Activated T-helper 1 cell treated with anti-CD3 and anti-CD28 coated beads, Interleukin-2, amount 50 U/mL, for 16 hours (primary cell): ENCODE measurements at places on chromosomes 5 and 9.

GRCh38 chr5:169814522-169814921 is 165.8 kb downstream of the INSYN2B start:
- DNase-seq: no peak

DNA sequence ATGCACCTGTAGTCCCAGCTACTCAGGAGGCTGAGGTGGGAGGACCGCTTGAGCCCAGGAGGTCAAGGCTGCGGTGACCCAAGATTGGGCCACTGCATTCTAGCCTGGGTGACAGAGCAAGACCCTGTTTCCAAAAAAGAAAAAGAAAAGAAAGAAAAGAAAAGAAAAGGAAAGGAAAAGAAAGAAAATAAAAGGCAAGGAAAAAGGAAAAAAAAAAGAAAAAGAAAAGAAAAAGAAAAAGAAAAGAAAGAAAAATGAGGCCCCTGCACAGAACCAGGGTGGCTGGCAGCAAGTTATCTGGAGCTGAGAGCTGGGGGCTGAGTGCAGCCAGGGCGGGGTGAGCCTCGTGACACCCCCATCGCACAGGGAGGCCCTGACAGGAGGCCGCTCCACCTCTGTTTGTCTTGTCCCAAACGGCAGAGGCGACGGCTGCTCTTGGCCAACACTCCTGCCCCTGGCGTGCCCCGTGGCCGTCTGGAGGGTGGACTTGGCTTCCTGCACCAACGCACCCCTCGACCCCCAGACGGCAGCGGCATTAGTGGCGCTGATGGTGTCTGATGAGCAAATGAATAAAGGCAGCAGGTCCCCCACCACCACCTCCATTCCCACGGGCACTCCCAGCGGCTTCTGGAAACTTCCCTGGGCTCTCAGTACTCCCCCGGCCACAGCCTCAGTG is 16.7 kb downstream of the EXD3 start:
- DNase-seq: no peak

DNA sequence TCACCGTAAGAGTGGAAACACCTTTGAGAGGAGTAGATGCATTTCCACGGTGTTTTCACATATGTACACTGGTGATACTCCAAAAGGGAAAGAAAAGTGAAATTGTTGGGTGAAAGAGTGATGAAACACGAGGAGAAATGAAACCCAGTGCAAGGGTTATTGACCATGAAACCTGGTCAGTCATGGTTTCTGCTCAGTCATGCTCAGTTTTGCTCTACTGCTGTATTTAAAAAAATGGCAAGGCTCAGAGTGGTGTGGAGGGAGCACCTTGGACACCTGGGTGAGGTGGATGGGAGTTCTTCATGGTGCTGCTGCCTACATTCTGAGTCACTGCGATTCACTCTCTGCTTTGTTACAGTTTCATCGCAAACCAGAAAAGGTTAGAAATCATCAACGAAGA is 32.3 kb downstream of the NTRK2 start:
- DNase-seq: no peak

DNA sequence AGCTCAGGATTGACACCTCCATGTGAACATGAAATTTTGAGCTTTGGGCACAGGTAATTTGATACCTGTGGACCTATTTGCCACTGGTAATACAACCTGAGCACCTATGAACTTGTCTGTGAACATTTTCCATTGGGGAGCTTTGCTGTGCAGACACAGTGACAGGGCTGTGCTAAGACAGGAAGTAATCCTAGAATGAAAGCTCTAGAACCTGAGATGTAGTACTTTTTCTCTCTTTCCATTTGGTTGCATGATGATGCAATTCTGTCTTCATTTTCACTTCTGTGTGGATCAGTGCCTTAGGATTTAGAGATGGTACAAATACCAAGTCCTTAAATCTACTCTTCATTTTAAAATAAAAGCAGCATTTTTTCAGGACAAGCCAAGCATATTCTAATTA is 216.9 kb downstream of the NR3C1 start:
- DNase-seq: no peak

DNA sequence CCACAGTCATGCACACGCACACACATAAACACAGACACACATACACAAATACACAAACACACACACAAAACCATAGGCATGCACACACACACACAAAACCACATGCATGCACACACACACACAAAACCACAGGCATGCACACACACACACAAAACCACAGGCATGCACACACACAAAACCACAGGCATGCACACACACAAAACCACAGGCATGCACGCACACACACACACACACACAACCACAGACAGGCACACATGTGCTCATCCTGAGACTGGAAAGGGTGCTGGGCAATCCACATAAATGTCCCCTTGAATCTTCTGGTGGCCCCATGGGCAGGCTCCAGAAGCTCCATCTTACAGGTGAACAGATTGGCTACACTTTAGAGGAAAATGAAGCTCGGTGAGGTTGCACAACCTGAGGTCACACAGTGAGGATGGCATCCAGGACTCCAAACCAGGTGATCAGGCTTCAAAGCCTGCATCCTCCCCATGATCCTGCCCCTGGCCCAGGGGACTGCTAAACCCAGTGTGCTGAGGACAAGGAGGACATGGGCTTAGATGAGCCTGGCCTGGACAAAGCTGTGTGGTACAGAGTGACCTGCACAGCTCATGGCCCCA is 144.8 kb downstream of the GADD45G start:
- no peak for DNase-seq

- no peak for DNase-seq
Measured at GRCh38 chr9:19371942-19372341, 8.1 kb downstream of the RPS6 start.

- no peak for DNase-seq
Measured at GRCh38 chr5:67355120-67355713, 158.6 kb upstream of the CD180 start.

- DNase-seq: no peak
Measured at GRCh38 chr5:127518319-127518621, 830 bp downstream of the PRRC1 start.
